ENCODE measurements at places on chromosomes 6 and 20.

- DNase-seq = no peak
Observed at GRCh38 chr6:122385857-122386612, 13.4 kb upstream of the HSF2 start.

GRCh38 chr6:17666646-17667045, 40.1 kb downstream of the NUP153 start:
- no peak for DNase-seq

GRCh38 chr6:46420921-46421638, 70.2 kb downstream of the RCAN2 start:
- DNase-seq = no peak

- no peak for DNase-seq
Observed at GRCh38 chr6:93962566-93962965, 543.2 kb upstream of the EPHA7 start.

DNA sequence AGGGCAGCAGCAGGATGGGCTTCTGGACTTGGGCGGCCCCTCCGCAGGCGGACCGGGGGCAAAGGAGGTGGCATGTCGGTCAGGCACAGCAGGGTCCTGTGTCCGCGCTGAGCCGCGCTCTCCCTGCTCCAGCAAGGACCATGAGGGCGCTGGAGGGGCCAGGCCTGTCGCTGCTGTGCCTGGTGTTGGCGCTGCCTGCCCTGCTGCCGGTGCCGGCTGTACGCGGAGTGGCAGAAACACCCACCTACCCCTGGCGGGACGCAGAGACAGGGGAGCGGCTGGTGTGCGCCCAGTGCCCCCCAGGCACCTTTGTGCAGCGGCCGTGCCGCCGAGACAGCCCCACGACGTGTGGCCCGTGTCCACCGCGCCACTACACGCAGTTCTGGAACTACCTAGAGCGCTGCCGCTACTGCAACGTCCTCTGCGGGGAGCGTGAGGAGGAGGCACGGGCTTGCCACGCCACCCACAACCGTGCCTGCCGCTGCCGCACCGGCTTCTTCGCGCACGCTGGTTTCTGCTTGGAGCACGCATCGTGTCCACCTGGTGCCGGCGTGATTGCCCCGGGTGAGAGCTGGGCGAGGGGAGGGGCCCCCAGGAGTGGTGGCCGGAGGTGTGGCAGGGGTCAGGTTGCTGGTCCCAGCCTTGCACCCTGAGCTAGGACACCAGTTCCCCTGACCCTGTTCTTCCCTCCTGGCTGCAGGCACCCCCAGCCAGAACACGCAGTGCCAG, at the start of gene TNFRSF6B:
Gene TNFRSF6B, plus strand, starts transcription at position 25 of the 729 bp plus-strand sequence. Its CDS starts 116 bp downstream, at position 141.
- no peak for DNase-seq

- peak; percentile 83 for DNase-seq
Observed at GRCh38 chr6:35449287-35449881, 2.8 kb upstream of the FANCE start.

DNA sequence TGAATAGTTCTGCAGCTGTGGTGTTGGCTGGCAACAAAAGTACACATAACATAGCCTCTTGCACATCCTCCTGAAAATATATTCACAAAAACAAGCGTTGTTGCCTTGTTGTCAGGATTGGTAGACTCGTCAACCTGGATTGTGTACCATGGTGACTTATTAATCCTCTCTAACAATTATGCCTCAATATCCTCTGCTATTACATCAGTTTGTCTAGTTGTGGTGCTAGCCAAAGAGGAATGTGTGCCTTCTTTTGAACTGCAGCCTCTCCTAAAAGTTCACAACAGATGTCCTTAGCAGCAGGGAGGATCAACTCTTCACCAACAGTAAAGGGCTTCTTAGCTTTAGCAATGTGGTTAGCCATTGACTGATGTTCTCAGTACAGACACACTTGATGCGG, 3.6 kb upstream of the SF3B5 start:
- DNase-seq = no peak

DNA sequence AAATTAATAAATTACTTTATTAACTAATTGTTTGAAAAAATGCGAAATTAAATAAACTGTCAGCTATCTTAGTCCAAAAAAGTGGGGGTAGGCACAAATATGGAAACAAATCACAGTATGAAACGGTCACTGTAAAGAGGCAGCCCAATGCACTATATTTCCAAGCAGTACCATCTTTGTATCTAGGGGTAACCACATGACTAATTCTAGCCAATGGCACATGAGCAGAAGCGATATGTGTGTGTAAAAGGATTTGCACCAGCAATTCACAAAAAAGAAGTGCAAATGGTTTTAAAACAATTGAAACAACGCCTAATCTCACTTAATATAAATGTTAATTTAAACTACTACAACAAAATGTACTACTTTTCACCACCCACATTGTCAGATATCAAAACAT, 164.9 kb upstream of the PRND start:
- no peak for DNase-seq

GRCh38 chr6:4910037-4910760, 93.6 kb downstream of the RPP40 start:
- peak; percentile 51 for DNase-seq

DNA sequence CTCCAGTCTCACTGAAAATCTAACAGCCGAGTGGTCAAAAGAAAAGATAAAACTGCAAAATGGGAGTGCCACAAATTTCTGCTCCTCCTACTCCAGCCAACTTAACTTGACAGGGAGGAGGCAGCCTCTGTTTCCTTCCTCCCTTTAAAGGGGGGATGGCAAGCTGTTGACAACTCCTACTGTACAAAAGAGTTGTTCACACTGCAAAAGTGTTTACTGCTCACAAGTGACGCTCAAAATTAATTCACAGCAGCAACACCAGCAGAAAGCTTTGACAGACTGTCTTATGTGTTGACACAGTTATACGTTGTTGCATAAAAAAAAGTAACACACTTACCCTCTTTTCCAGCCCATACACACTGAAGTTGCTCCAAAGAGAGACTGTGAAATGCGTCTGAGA, 169.8 kb downstream of the BACH2 start:
- no peak for DNase-seq
